ENCODE measurements at places on chromosomes 11 and 22.

- H3K4me1 ChIP-seq: peaks cover 9% of the 10 kb centered on the region
- H3K4me3 ChIP-seq: no peak overlapping the region
- peaks cover 57% of the 10 kb centered on the region for H3K27me3 ChIP-seq
- no peaks in the 10 kb centered on the region for H3K36me3 ChIP-seq
- DNase-seq: no peak
Measured at GRCh38 chr11:117931971-117932370, 2.8 kb upstream of the TMPRSS13 start.

DNA sequence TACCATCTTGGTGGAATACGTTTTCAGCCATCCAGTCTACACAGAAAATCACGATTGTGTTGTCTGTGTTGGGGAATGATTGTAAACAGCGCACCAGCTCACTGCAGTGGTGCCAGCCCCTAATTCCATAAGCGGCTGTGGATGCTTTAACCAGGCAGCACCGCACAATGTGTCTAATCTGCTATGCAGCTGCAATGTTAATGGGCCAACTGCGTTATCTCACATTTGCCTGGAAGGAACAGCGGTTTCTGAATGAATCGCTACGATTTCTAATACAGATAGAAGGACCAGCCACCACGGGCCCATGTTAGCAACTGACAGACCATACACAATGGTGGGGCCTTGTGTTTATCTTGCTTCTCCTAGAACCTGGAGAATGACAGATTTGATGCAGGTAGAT lies 384.5 kb upstream of the KIRREL3 start:
- no peaks in the 10 kb centered on the region for H3K27me3 ChIP-seq
- no peaks in the 10 kb centered on the region for H3K4me1 ChIP-seq
- H3K27ac ChIP-seq: no peak overlapping the region
- no peak overlapping the region for H3K4me3 ChIP-seq
- no peaks in the 10 kb centered on the region for H3K36me3 ChIP-seq

- H3K4me1 ChIP-seq: no peaks in the 10 kb centered on the region
- no peak overlapping the region for H3K4me3 ChIP-seq
- no peak overlapping the region for H3K27ac ChIP-seq
- no peaks in the 10 kb centered on the region for H3K36me3 ChIP-seq
- no peak for DNase-seq
Measured at GRCh38 chr11:14565845-14566244, 45.7 kb upstream of the PSMA1 start.

DNA sequence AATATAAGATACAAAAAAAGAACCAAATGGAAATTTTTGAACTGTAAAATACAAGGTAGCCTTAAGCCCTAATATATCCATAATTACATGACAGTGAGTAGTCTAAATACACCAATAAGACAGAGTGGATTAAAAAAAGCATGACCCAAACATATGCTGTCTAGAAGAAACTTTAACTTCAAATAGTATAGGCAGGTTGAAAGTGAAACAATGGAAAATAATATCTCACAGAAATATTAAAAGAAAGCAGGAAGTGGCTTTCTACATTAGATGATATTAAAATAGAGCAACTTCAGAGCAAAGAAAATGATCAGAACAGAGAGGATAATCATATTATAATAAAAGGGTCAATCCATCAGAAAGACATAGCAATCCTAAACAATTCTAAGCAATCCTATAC lies 21.8 kb downstream of the DCUN1D5 start:
- no peak for DNase-seq
- H3K27ac ChIP-seq: no peak overlapping the region
- no peaks in the 10 kb centered on the region for H3K27me3 ChIP-seq
- H3K4me3 ChIP-seq: no peak overlapping the region
- H3K4me1 ChIP-seq: no peaks in the 10 kb centered on the region

DNA sequence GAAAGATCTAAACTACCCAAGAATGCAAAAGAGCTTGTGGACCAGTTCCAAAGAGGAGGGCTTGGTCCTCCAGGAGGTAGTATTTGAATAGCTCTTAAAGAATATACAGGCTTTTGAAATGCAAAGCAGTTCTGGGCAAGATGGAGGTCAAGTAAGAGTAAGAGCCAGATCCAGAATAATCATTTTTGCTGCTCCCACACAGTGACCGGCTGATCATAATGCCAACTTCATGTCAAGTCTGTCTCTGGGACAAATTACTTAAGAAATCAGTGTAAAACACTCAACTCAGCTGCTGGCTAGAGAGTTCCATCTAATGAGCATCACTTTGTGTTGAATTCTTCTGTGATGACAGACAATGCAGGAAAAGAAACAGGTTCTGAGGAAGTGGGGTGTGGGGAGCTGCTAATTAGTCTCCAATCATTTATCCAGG lies 250.9 kb upstream of the NARS2 start:
- no peak for DNase-seq

DNA sequence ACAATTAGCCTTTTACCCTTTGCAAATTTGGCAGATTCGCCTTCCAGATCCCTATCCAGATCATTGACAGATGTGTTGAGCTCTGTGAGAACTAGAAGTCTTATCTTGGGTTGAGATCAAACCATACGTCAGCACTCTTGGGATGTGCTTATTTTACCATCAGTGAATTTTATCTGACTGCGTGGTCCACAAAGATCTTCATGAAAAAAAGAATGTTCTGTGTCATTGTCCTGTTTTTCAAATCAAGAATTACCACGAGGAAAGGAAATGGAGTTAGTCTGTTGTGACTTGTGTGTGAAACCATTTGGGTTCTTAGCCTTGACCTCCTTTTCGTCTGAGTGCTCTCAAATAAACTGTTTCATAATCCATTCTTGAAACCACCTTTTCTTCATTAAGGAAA lies 86.2 kb upstream of the SORL1-AS1 start:
- DNase-seq: no peak
- H3K4me1 ChIP-seq: no peaks in the 10 kb centered on the region
